ENCODE measurements at places on chromosomes 1 and 21.
A peak's percentile ranks its signal among the peaks of the same experiment; 100 is the strongest.

DNA sequence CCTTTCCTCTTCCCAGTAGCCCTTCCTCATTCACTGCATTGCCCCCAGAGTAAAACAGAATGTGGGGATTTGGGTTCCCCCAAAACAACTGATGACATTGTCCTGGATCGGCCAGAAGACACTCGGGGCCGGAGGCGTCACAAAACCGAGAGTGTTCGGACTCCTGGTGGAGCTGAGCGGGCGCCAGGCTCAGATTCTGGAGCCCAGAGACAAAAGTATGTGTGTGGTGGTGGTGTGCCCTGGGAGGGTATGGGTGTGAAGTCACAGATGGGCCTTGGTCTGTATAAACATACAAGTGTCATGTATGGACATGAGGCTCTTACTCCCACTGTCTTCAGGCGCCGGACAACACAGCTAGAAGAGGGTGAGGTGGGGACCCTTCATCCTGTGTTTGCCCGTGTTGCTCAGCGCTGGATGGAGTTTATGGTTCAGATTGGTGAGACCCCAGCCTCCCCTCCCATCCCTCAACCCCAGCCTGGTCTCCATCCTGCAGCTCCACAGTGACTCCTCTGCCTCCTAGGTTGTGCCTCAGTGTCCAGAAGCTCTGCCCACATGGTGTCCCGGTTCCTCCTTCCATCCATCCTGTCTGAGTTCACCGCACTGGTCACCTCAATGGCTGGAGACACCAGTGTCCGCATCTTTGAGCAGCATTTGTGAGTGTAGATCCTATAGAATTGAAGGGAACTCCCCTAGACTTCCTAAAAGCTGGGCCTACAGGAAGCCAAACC is 12.4 kb downstream of the HYI start:
- DNase-seq = no peak

GRCh38 chr1:98914547-98914946 is 90.1 kb downstream of the PLPPR5 start:
- no peak for DNase-seq

GRCh38 chr1:246311461-246311860 is 195.6 kb downstream of the SMYD3 start:
- DNase-seq = no peak

GRCh38 chr1:209168204-209168603 is 415.3 kb upstream of the CAMK1G start:
- DNase-seq = no peak

DNA sequence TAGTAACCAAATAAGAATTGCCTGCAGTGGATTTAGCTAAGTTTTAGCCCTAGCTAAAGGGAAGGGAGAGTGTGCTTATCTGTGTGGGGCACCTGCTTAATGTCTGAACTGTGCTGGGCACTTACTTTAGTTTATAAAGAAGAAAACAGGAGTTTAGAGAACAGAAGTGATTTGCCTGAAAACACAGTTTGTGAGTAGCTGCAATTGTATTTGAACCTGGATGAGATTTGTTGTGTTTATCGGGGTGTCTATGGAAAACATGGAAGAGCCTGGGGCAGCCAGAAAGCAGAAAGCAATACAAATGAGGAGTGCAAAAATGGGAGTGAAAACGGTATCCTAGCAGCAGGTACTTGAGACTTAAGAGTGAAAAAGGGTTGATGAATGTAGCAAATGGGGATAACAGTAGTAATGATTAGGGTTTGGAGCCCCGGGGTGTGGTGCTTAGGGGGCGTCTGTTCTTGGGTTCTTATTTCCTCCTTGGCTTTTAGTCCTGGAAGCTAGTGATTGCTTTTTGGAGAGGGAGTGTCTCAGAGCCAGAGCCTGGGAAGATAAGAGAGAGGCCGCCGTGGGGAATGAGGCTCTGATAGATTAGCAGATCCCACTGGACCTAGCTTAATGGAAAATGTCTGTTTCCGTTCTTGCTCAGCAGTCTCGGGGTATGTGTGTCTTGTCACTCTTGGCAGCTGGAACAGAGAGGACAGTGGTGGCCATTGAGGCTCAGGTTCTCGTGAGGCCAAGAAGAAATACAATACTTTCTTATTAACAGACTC is 5.6 kb downstream of the PRCC start:
- no peak for DNase-seq

- DNase-seq = peak; percentile 43
Measured at GRCh38 chr1:159829273-159829634, 2.6 kb downstream of the SLAMF8 start.

GRCh38 chr1:57957576-57957975 is 533.7 kb upstream of the DAB1 start:
- DNase-seq = no peak

DNA sequence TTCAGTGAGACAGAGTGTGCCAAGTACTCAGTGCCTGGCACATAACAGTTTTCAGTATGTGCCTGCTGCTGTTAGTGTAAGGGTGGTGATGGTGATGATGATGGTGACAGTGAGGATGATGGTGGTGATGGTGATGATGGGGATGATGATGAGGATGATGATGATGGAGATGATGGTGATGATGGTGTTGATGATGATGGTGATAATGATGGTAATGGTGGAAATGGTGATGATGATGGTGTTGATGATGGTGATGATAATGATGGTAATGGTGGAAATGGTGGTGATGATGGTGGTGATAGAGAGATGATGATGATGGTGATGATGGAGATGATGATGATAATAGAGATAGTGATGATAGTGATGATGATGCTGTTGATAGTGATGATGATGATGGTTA is 62.0 kb downstream of the AJAP1 start:
- no peak for DNase-seq

- DNase-seq = peak; percentile 11
Measured at GRCh38 chr1:1631782-1632420, at the start of gene MMP23B. MMP23B (plus strand) TSS chr1:1632173; CDS start chr1:1632219, 46 bp downstream.

GRCh38 chr1:110196917-110197765 is 13.0 kb upstream of the KCNC4 start:
- peak; percentile 91 for DNase-seq

DNA sequence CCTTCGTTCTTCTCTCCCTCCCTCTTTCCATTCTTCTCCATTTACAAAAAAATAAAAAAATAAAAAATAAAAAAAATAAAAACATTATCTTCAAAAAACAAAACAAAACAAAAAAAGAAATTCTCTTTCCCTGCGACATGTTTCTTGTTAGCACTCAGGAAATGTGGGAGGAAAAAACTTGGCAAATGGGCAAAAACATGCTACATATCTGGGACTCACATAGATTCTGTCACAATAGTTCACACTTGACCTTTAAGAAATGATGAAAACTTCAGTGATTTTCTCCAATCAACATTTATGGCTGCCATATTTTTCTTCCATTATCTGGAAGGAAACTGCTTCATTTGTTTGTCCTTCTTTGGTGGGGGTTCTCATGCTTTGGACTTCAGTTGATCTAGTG is 109.3 kb downstream of the PRKAB2 start:
- no peak for DNase-seq

- no peak for DNase-seq
Measured at GRCh38 chr1:157091186-157091585, 8.4 kb downstream of the ETV3L start.

DNA sequence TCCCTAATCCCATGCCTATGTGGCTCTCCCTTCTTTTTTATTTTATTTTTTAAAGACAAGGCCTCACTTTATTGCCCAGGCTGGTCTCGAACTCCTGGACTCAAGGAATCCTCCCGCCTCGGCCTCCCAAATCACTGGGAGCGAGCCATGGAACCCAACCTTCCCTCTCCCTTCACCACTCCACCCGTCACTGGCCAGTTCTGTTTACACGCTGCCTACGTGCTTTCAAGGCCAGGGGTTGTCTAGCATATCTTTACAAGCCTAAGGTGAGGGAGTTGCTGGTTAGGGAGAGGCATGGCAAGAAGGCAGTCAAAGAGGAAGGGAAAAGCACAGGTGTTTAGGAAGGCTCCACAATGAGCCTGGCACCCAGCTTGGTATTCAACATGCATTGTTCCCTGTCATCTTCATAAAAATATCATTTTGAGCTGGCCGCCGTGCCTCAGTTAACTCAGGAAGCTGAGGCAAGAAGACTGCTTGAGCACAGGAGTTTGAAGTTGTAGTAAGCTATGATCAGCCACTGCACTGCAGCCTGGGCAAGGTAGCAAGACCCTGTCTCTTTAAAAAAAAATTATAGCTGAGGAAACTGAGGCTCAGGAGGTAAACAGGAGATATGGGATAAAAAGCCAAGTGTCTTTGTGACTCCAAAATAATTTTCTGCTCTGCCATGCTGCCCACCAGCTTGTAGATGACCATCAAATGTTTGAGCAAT is 1.1 kb downstream of the RHBDL2 start:
- DNase-seq = no peak

GRCh38 chr1:2411801-2412394 is 466 bp downstream of the PEX10 start:
- DNase-seq = peak; percentile 67

DNA sequence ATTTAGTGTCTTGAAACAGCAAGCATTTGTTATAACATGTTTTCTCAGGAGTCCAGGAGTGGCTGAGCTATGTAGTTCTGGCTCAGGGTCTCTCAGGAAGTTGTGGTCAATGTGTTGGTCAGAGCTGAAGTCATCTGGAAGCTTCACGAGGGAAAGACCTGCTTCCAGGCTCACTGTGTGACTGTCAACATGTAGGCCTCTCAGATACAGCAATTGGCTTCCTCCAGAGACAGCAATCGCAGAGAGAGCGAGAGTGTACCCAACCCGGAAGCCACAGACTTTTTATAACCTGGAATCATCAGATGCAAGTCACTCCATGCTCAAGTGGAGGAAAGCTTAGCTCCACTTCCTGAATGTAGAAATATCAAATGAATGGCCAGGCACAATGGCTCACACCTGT is 40.9 kb downstream of the TNFRSF9 start:
- DNase-seq = no peak

GRCh38 chr1:222010306-222010705 is 268.4 kb upstream of the DUSP10 start:
- no peak for DNase-seq

DNA sequence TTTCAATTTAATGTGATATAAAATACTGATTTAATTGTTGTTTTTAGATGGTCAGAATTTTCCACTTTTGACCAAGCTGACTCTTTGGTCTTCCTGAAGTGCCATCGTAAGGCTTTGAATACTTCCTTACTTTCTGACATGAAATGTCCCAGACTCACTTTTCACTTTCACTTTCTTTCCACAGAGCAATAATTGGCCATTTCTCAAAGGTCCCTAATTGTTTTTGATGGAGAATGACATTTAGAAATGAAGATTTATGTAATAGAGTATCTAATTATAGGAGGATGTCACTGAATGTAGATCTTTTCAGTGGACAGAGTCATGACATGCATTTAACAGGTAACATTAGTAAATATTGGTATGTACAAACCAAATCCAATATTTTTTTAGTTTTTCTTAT is 1141.6 kb downstream of the KCNT2 start:
- DNase-seq = no peak

DNA sequence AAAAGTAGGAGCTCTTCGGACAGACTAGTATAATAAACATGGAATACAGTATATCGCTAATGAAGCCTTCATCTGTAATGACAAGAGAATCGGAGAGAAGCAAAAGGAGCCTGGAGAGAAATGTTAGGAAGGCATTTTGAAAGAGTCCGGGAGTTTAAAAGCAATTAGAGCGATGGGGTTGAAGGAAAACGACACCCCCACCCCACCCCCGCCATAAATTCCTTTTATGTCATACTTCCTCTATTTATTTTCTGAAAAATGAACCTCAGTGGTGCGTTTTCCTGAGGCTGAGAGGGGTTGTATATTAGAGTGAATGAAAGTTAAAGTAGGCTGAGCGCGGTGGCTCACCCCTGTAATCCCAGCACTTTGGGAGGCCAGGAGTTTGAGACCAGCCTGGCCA is 635 bp upstream of the APH1A start:
- no peak for DNase-seq

DNA sequence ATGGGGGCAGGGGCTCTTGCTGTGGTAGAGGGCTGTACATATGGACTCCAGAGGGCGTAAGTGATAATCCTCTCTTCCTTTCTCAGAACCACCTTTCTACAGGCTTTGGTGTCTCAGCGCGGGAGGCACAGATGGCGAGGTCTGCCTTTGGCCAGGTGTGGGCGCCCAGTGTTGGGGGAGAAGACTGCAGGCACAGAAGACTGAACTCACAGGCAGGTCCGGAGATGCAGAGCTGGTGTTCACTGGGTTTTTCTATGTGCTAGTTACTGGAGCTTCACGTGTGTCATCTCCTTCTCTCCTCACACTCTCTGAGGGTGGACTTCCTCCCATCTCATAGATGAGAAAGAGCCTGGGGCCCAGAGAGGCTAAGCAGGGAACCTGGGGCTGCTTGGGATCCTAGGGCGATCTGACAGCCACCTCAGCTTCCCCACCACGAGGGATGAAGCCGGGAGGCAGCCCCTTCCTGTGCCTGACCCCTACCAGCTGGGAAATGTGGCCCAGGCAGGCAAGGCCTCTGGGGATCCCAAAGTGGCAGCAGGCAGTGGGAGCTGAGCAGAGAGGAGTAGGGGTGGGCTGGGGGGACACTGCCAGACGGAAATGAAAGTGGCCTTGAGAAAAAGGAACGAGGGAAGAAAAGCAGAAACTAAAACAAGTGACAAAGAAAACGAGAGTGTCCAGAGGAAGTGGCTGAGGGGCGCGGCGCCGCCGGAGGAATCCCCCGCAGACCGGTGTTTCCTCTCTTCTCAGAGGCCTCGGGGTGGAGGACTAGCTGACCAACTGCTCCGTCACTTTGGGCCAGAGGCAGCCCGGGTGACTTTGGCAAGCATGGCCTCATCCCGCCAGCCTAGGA is 191.6 kb downstream of the HIVEP3 start:
- DNase-seq = no peak

DNA sequence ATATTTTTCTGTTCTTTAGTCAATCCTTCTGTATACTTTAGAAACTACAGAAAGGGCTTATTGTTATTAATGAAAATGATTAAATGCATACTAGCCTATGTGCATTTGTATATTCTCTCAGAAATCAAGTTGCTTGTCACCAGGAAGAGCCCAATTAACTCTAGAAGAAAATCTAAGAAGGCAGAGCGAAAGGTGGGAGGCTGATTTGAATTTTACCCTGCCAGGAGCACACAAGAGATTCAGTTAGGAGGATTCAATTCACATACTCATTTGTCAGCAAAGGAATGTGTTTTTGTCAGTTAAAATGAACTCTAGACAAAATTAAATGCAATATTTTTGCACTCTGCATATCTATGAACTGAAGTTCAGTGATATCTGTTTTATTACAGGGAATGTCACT is 411.8 kb downstream of the KCNT2 start:
- no peak for DNase-seq

DNA sequence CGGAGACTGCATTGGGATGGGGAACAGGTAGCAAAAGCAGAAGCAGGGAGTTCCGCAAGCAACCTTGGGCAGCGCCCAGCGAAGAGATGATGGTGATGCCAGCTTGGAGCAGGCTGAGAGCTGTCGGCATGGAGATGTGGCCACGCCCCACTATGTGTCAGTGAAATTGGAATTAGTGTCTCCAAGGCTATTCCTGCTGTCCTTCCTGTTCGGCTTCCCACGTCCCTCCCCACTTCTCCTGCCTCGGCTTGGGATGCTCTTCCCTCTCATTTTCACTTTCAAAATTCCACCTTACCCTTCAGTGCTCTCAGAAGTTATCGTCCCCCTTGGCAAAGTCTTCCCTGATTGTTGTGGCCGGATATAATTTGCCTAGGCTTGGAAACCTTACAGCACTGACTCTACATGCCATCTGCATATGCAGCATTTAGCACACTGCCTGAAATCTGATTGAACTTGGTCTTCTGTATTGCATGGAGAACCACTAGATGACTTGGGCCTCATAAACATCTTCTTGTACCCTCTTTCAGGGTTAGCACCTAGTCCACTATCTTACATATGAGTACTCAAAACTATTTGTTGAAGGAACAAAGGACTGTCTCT is 270.7 kb upstream of the RUNX1 start:
- no peak for DNase-seq

Data from NCI-H146 (cell line).